Retinal pigment epithelial cell (primary cell): ENCODE measurements at places on chromosomes 7 and 10.

GRCh38 chr7:18806177-18806576, 310.6 kb downstream of the HDAC9 start:
- no peak for DNase-seq

DNA sequence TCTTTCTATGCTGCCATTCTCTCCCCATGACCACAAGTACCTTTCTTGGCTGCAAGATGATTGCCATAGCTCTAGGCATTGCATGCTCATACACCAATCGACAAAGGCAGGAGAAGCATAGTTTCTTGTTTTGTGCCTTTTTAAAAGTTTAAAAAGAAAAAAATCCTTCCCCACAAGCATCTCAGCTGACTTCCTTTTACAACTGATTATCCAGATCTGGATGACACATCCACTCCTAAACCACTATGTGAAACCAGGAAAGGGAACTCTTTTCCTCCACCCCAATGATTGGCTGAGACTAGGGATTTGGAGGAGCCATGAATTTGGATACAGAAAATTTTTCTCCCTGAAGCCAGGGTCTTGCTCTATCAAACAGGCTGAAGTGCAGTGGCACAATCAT, 14.5 kb upstream of the LRRC4 start:
- no peak for DNase-seq

DNA sequence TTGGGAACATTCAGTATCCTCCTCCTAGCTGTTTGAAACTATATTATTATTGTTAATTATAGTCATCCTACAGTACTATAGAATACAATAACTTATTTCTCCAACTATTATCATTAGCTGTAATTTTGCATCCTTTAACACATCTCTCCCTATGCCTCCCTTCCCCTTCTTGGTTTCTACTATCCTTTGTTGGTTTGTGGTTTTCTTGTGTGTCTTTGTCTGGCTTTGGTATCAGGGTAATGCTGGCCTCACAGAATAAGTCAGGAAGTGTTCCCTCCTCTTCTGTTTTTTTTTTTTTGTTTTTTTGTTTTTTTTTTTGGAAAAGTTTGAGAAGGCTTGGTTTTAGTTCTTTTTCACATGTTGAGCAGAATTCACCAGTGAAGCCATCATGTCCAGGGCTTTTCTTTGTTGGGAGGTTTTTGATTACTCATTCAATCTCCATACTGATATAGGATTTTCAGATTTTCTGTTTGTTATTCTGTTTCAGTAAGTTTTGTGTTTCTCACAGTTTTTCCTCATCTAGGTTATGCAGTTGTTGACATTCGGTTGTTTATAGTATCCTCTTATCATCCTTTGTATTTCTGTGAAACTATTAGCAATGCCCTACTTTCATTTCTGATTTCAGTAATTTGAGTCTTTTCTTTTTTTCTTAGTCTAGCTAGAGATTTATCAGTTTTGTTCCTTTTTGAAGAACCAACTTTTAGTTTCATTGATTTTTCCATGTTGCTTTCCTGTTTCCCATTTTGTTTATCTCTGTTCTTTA, 21.6 kb downstream of the C1GALT1 start:
- no peak for DNase-seq

GRCh38 chr10:111481866-111482265, 405.0 kb downstream of the ADRA2A start:
- no peak for DNase-seq

DNA sequence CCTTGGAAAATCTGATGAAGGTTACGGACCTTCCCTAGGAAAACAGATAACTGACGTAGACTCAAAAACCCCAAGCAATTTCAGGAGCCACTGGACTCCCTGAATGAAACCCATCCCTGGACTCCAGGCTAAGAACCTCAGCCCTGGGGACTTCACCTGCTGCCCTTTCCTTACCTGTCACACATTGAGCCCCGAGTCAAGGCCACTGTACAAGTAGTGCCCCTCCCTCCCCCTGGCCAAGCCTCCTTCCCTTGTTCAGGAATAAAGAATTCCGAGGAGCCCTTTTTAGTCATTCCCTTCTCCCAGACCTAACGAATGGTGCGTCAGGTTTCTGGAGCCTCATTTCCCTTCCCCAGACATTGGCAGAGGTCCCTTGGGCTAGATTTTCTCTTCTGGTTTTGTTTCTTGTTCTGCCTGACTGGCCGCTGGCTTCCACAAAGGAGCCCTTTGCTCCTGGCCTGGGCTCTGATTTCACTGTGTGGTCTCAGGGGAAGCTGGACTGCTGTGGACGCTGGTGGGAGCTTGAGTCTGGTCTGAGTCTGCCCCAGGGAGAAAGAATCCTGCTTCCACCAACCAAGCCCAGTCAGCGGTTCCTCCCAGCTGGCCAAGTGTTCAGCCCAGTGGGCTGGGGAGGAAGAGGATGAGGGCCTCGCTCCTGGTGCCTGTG, 31.7 kb downstream of the ZNF775 start:
- no peak for DNase-seq

- no peak for DNase-seq
Observed at GRCh38 chr7:85820702-85821443, 634.0 kb upstream of the SEMA3D start.

GRCh38 chr7:18552943-18553604, 57.5 kb downstream of the HDAC9 start:
- no peak for DNase-seq

DNA sequence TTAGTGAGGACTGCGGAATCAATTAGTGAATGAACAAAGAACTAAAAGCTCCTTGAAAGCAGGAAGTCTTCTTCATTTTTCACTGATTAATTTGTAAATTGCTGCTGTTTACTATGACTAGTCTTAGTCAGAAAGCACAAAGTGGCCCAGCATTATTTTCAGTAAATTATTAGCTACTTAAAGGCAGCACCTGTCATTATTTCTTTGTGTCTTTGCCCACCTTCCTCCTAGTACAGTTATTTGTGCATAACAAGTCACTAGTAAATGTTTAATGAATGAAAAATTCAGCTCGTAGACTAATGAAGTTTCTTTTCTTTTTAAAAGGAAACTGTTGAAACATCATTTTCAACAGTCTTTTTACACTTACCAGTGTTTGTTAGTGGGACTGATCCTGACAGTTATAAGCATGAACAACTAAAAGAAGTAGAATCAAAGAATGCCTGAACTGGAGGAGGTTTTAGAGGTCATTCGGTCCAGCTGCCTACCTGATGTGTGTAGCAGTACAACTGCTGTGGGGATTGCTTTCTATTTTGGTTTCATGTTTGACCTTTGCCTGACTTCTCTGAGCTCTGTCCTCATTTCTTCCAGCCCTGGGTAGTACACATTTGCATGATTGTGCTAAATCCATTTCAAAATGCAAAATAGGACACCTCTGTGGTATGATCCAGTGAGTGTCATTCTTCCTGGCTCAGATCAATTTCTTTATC, 140.0 kb upstream of the PHYHIPL start:
- DNase-seq, result no peak

- DNase-seq, result no peak
Observed at GRCh38 chr7:18941207-18941606, 176.2 kb downstream of the TWIST1 start.

DNA sequence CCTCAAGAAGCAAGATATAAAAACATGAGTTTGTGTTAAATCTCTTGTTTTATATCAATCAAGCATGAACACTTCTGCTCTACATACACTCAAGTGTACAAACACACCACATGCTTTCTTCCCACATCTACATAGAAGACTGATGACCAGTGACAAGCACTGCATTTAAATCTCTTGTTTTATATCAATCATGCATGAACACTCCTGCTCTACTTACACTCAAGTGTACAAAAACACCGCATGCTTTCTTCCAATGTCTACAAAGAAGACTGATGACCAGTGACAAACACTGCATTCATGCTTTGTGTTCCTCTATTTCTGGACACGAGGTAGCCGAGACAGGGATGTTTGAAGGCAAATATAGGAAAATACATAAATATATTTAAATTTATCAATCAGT, 642.0 kb upstream of the PFKP start:
- no peak for DNase-seq

- DNase-seq, result no peak
Observed at GRCh38 chr7:3191548-3191947, 109.5 kb upstream of the SDK1 start.

DNA sequence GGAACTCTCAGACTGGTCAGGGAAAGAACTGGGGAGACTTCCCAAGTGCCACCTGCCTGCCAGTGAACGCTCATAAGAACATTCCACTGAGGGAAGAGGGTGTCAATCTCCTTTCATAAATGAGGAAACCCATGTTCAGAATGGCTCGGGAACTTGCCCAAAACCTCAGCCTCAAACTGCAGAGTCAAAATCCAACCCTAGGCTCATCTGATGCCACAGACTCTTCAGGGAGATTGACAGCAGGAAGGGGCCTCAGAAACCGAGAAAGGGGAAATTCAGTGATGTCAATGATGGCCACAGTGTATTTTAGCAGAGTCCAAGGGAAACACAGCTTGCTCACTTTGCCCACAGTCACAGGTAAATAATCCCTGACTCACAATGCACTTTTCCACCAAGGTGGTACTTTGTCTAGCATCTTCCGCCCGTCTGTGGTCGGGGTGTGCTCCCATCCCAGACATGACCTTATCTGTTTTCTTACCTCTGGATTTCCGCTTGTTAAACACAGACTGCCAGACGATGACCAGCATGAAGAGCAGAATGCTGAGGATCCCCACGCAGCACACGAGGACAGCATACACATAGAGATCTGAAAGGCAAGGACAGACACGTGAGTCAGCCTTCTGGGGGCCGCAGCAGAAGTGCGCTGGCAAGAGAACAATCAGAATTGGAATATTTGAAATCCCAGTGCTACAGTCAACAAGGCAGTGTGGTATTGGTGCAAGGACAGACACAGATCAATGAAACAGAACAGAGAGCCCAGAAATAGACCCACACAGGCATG, 38.4 kb downstream of the VSTM4 start:
- no peak for DNase-seq

DNA sequence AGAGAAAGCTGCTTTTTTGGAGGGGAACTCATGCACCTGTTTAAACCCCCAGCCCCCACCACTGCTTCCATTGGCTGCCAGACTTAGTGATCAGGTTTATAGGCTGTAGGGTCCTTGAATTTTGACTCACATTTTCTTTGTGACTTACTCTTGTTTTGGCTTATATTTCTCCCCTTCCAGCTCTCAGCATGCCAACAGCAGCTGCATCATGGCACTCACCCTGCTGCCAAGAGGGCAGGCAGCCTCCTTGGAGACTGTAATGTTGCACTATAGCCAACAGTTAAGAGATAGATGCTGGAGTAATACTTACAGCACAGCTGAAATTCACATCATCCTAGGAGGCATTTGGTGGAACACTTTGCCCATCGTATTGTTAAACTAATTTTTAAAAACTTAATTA, 98.0 kb upstream of the GLCCI1 start:
- no peak for DNase-seq

DNA sequence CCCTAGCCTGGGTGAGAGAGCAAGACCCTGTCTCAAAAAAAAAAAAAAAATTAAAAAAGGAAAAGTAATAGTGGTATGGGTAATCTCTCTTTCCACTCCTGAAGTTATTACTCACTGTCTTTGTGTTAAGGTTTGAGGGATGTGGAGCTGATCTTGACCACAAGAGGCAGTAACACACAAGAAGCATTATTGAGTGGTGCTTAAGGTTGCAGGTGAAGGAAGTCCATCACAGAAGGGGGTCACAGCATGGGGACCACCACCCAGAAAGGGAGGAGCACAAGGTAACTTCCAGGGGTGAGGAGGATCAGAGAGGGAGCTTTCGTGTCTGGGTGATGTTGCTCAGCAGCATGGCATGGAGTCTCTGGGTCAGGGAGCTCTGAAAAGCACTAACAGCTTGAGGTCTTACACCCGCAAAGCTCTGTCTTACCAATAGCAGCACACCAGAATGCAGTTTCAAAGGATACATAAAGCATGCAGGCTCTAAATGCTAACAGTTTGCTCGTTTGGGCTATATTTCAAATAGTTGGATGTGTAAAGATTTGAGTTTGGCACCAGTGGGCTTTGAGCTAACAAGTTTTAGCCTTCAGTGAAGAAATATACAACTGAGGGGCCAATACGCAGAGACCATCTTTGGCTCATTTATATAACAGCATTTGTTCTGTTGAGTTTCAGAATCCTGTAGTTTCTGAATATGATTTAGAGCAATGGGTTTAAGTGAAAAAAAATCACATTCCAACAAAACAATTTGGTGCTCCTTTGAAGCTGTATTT, 100.4 kb upstream of the DNAJC1 start:
- no peak for DNase-seq

DNA sequence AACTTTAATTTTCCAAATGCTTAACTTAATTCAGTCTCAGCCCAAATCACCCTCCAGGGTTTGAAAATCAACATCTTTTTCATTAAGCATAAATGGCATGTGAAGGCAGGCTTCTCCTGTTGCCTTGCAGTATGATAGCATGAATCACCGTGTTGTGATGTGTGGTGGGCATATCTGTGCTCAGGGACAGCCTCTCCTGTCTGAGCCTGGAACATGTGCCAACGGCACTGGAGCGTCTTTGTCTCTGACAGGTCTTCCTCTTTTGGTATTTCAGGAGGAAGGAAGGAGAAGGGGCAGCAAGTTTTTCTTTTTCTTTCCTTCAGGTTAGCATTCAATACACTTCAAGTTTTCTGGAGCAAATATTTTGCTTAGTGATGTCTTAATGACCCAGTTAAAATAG, 57.6 kb downstream of the LRGUK start:
- no peak for DNase-seq
